ENCODE measurements at places on chromosomes 2 and 18.

DNA sequence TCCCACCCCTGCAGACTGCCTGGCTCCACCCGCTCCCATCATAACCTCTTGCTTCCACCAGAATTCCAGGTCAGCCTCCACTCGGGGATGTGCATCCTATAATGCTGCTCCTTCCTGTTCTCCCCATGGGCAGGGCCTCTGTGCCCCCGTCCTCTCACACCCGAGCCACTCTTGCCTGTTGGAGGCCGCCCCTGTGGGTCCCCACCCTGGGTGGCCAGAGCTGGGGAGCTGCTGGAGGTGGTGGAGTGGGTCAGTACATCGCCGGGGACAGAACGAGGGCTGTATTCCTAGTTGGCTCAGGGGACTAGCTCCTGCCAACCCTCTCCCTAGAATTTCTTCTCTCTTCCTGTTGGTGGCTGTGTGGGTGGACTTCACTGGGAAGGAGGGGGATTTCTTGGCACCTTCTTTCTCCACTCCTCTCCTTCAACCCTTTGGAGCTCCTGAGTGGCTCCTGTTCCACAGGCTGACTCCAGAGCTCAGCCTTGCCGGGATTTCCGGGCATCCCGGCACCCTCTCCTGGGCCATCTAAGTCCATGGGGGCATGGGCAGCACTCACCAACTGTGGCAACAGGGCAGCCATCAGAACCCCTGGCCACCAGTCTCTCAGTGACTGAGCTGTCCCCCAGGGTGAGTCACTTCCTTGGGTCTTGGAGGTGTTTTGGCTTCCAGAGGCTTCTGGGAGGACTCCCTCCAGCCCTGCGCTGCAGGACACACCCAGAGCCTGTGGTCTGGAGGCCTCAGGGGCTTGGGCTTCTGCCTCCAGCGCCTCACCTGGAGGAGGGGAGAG lies 88.2 kb upstream of the MCFD2 start:
- DNase-seq = no peak

DNA sequence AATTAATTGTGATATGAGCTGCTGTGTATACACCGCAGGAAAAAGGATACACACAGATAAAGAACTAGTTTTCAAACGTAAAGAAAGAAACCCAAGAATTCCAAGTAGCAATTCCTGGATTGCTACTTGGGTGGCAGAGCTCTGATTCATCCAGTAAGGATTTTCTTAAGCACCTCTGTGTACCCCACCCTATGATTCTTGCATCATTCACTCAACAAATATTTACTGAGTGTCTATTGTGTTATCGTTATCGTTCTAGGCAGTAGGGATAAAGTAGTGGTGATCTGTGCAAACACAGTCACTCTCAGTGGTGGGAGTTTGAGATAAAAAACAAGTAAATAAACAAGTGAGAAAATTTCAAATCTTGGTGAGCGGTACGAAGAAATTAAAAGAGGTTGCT lies 4.9 kb upstream of the TMEM200C start:
- DNase-seq = no peak

- no peak for DNase-seq
Measured at GRCh38 chr2:10328670-10329579, 26.2 kb downstream of the HPCAL1 start.

DNA sequence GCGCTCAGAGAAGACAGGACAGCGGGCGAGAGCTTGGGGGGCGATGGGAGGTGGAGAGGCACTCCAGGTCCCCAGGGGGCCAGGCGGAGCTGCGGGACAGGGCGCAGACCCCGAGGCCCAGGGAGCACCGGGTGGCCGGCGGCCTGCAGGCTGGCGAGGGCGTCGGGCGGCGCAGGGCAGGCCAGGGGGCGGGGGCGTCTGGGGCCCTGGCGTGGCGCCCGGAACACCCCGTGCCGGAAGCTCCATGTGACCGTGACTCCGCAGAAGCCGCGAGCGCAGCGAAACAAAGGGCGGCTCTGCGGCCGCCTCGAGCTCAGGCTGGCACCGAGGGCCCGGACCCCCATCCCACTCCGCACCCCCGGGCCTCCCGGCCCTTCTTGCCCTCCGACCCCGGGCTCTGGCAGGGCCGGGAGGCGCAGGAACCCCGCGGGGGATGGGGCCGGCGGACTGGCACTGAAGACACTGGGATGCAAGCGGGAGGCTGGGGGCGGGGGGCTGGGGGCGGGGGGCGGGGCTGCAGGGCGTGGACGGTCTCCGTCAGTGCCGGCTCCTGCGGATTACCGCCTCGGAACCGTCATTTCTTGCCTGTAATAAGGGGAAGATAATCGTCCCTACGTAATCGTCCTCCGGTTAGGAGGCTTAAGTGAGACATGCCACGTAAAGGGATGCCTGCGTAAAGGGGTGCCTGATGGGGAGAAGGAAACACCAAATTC lies 19.1 kb downstream of the SH2D6 start:
- peak; percentile 61 for DNase-seq

- DNase-seq = no peak
Measured at GRCh38 chr2:191539068-191539467, 138.9 kb upstream of the NABP1 start.

- DNase-seq = no peak
Measured at GRCh38 chr2:148577845-148578492, 66.6 kb upstream of the EPC2 start.

- DNase-seq = no peak
Measured at GRCh38 chr2:200786423-200786822, 25.3 kb upstream of the BZW1 start.

- DNase-seq = no peak
Measured at GRCh38 chr2:169046440-169047151, 15.5 kb upstream of the ABCB11 start.

- no peak for DNase-seq
Measured at GRCh38 chr2:186480991-186481390, 5.1 kb upstream of the ZC3H15 start.

DNA sequence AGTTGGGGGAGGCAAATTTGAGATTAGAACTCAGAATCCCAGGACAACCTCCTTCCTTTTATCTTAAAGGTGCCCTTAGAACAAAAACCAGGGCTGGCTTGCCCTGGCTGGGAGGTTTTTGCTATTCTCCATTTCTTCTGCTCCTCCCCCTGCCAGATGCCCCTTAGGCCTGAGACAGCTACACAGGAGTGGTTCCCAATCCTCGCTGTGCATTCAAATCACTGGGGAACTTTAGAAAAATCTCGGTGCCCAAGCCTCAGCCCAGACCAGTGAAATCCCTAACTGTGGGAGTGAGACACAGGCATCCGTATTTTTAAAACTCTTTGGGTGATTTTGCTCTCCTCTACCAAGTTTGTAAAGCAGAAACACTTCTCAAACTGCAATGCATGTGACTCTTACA lies 38.8 kb downstream of the LBH start:
- DNase-seq = no peak

DNA sequence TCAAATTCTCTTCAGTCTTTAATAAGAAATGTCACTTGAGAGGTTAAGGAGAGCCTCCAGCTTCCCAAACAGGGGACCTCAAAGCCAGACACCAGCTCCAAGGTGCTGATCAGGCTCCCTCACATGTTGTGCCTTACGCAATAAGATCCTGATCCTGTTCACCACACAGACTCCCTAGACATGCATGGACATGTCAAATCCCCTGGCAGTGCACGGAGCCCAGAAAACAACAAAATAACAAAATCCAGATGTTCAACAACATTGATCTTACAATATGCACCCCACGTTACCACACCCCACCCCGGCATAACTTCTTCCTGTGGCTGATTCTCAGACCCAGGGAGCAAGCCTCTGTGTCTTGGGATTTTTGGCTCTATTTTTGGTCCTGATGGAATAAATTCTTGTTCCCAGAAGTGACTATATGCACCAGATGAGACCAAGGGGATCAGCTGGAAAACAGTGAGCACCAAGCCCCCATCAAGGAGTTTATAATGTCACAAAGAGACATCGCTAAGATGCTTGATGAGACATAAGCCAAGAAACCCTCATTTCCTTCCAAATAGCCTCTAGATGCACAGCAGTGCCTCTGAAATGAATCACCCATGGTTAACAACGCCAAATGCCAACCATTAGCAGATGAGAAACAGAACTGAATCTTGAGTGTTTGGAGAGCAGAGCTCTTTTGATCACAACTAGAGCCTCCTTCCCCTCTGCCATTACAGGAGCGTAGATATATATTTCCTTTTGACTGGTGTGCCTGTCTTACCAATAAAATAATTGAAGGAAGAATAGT lies 198.2 kb downstream of the PRKCE start:
- no peak for DNase-seq

Measured in stimulated activated CD8-positive, alpha-beta memory T cell treated with anti-CD3 and anti-CD28 coated beads, Interleukin-15, amount 100 ng/mL, for 48 hours (primary cell).